ENCODE measurements at places on chromosomes 2 and 18.

DNA sequence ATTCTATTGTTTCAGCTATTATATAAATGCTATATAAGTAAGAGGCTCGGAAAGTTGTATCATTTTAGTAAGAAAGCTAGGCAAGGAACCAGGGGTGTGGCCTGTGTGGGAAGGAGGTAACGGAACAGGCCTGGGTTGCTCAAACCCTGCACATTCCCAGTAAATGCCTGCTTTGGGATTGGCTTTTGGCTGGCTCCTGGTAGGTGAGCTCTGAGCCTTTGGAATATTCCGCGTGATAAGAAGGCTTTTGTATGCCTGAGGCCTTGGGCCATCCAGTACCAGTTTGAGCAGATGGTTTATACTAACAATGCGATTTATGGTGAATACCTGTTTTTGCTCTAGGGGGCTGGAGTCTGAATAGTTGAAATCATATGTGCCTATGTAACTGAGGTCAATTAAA, 42.6 kb upstream of the CDH20 start:
- no peak for DNase-seq

DNA sequence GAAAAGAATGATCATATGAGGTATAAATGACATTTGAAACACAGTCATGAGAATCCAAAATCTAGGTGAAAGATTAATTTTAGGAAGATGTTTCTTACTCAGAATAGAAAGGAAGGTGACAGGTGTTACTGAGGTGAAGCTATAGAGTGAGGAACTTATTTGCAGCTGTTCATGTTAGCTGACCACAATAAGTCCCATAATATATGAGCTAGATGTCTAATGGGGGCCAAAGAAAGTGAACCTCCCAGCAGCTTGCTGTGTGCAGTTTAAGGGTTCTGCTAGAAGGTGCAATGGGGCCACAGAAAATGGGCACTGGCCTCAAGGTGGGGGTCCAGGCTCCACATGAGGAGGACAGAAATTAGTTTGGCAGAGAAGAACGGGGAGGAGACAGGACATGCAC, 1374.9 kb upstream of the CRIM1 start:
- no peak for DNase-seq

DNA sequence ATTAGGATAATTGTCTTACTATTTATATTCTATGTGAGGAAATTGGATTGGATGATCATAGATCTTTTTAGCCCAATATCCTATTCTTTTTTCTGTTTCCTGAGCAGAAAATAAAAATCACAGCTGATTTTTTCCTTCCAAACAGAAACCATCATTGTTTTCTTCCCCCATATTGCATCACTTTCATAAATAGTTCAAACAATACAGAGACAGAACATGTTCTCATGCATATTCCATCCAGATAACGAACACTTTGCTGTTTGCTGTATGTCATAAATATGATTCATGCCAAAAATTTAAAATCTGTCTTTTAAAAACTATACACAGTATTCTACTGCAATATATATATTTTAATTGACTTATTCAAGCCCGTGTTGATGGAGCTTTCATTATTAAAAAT, 22.0 kb upstream of the RALBP1 start:
- DNase-seq, result no peak

GRCh38 chr18:582465-582864, 2.3 kb downstream of the CETN1 start:
- no peak for DNase-seq

DNA sequence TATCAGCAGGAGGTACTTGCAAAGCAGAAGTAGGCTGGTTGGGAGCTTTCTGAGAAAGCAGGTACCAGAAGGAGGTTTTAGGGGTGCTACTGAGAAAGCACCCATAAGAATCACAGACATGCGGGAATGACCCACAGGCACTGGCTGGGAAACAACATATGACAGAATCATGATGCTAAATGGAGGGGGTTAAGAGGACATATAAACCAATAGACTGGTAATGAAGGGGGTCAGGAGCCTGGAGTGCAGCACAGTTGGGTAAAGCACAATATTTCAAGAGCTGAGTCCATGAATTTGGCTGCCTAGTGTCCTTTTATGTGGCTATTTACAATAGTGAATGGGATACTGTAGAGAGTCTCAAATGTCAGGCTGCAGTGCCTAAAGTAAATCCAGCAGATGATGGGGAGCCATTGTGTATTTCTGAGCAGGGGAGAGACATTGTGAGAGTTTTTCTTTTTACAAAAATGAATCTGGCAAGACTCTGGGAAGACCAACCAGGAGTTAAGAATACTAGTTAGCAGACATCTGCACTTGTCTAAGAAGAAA, 27.6 kb upstream of the GMCL1 start:
- DNase-seq, result no peak

DNA sequence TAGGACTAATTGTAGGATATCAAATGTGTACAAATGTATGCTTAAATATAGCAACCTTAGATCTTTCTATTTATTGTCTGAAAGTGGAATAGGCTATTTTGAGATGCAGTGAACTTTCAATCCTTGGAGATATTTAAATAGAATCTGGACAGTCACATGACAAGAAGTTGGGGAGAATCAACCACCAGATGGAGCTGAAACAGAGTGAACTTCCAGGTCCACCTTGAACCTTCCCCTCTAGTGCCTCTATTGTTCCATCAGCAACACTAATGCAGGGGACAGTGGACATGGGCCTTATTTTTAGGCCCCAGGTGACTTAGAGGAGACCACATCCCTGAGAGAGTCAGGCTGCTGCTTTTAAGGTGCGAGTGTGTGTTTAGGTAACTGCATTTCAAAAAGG, 37.0 kb upstream of the CRIM1 start:
- no peak for DNase-seq

DNA sequence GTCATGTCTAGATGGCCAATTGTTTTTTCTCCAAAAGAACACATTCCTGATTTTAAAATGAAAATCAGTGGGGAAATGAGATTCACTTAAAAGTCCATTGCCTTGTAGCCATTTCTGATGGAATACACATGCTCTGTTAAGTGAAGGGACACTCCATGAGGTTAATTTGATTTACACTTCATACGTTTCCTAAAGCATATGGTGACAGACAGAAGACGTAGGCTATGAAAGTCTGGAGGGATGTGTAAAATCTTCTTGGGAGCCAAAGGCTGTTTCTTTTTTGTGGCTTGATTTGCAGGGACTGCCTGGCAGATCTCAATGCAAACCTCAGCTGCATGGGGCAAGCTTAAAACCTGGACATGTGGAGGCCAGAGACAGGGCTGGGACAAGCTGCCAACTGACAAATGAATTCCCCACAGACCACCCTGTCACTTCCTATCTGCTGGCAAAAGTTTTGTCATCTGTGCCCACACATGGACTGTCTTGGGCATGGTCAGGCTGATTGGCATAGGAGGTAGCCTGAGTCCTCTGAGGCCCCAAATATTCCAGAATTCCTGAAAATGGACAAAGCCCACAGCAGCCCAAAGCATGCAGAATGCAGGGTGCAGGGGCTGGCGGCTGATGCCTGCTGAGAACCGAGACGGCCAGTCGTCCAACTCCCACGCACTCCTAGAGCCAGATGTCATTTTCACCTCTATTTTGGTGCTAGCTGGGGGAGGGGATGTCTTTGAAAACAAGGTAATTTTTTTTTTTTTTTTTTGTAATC, 73.9 kb downstream of the SDC1 start:
- no peak for DNase-seq

DNA sequence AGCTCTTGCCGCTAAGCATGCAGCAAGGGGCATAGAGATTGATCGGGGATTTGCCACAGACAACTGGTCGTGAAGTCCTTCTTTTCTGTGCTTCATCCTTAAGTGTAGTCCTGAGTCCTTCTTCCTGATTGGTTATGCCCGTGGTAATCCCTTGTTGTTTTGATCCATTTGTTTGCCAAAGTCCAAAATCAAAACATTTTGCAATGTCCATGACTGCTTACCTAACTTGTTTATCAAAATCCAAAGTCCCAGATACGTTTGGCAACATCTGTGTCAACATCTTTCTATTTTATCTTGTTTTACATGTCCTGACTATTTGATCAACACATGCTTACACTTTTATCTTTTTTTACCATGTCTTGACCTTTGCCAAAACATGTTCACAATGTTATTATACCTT, 229.0 kb upstream of the ZNF804A start:
- no peak for DNase-seq

- no peak for DNase-seq
These were observed 38.7 kb upstream of the UXS1 start for GRCh38 chr2:106232638-106233349.

GRCh38 chr18:3283253-3283863, 21.4 kb downstream of the MYL12B start:
- no peak for DNase-seq

DNA sequence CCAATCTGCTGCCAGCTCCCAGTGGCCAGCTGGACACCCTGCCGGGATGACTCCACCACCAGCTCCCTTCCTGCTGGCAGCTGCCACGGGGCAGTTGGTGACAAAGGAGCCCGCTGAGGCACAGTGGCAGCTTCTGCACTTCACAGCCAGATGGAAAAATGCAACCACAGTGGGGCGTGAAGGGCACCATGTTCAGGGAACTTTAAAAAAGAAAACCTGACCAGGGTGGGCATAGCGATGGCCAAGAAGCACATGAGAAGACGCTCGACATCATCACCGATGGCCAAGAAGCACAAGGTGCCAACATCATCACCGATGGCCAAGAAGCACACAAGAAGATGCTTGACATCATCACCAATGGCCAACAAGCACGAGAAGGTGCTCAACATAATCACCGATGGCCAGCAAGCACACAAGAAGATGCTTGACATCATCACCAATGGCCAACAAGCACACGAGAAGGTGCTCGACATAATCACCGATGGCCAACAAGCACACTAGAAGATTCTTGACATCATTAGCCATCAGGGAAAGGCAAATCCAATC, 243.5 kb downstream of the EIPR1 start:
- DNase-seq, result no peak

- no peak for DNase-seq
These were observed 8.6 kb downstream of the FAM124B start for GRCh38 chr2:224393157-224393872.

DNA sequence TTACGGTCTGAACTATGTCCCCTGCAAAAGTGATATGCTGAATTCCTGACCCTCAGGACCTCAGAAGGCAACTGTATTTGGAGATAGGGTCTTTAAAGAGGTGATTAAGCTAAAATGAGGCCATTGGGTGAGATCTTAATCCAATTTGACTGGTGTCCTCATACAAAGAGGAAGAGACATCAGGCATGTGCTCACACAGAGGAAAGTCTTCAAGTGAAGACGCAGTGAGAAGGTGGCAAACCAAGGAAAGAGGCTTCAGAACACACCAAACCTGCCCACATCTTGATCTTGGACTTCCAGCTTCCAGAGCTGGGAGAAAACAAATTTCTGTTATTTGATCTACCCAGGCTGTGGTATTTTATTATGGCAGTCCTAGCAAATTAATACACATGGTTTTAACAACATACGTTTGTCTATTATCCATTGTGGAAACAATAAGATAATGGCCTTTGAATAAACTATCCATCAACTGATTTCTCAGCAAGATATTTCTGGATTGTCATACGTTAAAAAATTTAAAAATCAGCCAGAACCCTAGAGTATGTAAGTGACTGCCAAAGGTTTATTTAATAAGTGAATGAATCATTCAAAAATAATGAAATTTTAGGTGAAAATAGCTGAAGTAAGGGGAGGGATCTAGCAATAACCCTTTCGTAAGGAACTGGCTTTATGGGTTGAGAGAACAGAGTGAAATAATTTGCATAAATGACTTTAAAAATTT, 6.5 kb downstream of the WIPF1 start:
- no peak for DNase-seq

DNA sequence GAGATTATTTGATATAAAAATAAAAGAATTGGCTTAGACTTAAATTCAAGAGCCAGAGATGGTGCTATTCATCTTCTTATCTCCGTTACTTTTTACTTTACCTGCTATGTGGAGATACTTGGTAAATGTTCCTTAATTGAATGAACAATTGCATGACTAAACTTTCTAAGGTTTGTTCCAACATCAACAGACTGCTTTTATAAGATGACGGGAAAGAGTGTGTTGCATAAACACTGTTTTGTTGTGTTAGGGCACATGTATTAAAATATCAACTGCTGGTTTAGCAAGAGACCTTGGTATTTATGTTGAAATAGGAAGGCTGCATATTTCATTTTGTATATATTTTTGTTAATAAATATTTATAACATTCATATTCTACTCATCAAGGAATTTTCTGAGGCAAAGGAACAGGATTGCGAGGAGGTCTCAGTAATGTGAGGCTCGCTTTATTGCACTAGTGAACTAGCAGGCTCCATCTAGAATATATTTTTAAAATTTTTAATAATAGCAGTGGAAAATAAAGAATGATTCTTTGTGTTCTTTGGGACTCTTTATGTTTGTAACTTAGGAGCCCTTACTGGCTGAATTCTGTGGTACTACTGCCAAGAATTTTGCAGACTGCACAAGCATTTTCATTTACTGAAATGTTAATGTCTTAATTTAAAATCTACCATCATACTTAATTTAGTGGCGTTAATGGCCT, 10.7 kb upstream of the NFE2L2 start:
- no peak for DNase-seq

DNA sequence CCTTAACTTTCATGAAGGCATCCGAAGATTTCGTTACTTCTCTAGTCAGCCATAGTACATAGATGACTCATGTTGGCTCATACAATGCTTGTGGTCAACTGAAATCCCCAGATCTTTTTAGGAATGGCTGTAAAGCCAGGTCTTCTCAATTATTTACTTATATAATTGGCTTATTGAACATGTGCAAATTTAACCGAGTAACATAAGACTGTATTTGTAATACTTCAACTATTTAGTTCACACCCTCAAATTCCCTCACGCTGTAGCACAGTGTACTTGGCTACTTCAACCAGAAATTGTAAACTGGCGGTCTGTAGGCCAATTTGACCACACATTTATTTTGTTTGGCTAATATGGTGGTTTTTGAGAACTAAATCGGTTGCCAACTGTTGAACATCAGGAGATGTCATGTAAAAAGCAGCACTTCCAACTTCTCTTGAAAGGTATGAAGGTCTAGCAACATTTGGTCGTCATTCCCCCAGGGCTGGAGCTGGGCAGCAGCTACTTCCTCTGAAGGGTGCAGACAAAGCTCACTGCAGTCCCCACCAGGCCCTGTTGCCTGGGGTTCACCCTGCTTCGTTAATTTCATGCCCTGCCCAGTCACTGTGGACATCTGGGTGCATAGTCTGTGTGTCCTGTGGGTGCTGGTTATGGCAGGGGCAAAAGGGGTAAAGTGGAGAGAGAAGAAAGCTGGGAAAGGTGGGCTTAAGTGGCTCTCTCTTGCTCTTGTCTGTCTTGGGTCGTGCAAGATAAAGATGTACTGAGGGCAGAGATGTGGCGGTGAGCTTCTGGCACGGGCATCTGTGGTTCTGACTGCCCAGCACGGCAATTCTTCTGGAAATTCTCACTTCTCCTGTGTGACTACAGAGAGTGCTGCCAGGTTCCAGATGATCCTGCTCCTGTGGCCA, 3.2 kb upstream of the SH3RF3 start:
- no peak for DNase-seq

DNA sequence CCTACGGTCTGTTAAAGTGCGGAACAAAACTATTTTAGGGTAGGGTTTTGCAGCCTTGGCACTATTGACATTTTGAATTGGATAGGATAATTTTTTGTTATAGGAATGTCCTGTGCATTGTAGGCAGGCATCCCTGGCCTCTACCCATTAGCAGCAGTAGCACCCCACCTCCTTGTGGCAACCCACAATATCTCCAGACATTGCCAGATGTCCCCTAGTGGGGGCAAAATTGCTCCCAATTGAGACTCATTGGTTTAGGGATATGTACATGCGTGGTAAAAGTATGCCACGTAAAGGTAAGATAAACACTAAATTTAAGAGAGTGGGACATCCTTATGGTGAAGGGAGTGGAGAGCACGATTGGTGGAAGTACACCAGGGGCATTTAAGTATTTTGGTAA, 4.6 kb downstream of the MIB1 start:
- no peak for DNase-seq

GRCh38 chr2:20687260-20687832, 20.4 kb downstream of the GDF7 start:
- no peak for DNase-seq

Measured in activated CD4-positive, alpha-beta T cell treated with anti-CD3 and anti-CD28 coated beads for 24 hours (primary cell).